ENCODE measurements at places on chromosomes 4 and X.

- DNase-seq, result no peak
Observed at GRCh38 chr4:15836362-15836761, 58.2 kb downstream of the CD38 start.

GRCh38 chrX:38881727-38882126, 80.5 kb downstream of the MID1IP1 start:
- DNase-seq, result no peak

DNA sequence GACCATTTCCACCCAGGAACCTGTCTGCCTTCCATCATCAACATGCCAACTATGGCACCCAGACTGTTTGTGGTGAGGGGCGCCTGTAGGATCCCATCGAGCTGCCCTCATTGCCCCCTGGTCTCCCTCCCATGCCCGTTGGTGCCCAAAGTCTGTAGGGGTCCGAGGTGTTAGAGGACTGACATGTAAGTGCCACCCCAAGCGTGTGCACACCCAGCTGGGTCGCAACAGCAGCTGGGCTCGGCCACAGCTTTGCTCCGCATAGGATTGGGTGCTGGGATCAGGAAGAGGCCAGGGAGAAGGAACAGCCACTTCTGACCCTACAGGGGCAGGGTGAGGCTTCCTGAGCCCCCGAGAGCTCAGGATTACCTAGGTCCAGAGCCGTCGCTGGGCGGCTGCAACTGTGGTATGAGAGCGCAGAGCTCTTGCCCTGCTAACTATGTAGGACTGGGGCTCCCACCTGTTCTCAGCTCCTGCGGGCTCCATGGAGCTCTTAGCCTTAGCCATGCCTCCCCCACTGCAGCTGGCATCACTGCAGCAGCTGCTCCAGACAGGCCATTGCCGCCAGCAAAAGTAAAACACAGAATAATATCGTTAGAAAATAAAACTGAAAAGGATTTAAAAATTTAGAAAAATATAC, 1160.3 kb downstream of the FSTL5 start:
- no peak for DNase-seq

DNA sequence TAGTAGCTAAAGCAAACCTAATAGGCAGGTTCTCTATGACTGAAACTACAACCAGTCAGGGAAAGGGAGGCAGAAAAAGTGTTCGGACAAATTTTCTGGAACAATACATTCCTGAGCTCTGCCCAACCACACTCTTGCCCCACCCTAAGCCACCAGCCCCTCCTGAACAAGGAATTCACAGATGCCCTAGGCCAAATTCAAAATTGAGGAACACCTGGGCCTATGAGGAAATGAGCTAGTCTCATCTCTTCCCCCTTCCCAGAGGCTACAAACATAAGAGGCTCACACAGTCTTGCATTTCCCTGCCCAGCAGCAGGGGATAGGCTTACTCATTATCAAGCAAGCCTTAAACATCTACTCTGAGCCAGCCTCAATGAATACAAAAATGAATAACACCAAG, 284.7 kb downstream of the ZNF674 start:
- no peak for DNase-seq

- DNase-seq, result no peak
Observed at GRCh38 chrX:87687703-87688102, 170.1 kb downstream of the KLHL4 start.

Data from hippocampal formation (tissue), 2 donors.